T-helper 22 cell (primary cell): ENCODE measurements at places on chromosomes 4 and X.

- no peak for DNase-seq
Measured at GRCh38 chrX:120559804-120560203, 958 bp downstream of the CUL4B start.

- no peak for DNase-seq
Measured at GRCh38 chr4:144185086-144185485, 44.6 kb upstream of the GYPA start.

DNA sequence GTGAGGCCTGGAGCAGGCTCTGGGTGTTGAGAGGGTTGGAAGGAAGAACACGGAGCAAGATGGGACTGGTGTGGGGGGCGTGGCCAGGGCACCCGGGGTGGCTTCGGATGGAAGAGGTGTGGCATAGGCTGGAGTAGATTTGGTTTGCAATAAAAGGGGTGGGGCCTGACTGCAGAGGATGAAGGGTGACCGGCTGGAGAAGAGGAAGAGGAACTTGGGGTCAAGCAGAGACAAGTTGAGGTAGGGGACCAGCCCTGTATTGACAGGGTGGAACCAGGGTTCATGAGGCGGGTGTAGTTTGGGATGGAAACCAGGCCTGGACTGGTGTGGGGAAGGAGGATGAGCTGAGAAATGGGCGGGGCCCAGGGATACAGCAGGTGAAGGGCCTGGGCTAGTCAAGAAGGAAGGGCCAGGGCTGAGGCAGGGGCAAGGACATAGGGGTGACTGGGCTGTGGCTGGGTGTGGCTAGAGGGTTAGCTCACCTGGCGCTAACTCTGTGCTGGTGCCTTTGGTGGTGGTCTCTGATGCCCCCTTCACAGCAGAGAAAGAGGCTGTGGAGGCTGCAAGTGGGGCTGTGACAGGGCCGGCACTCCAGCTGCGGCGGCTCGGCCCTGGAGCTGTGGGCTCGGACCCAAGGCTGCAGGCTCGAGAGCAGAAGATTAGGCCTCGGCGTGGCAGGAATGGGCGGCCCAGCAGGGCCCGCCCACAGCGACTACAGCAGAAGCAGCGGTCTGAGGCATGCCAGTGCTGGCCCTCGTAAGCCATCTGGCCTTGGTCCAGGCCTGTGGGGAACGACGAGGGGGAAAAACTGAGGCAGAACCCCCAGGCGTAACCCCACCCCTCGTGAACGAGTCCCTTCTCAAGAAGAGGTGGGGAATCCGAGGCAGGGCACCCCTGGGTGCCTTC is 5.0 kb downstream of the PLP2 start:
- no peak for DNase-seq

DNA sequence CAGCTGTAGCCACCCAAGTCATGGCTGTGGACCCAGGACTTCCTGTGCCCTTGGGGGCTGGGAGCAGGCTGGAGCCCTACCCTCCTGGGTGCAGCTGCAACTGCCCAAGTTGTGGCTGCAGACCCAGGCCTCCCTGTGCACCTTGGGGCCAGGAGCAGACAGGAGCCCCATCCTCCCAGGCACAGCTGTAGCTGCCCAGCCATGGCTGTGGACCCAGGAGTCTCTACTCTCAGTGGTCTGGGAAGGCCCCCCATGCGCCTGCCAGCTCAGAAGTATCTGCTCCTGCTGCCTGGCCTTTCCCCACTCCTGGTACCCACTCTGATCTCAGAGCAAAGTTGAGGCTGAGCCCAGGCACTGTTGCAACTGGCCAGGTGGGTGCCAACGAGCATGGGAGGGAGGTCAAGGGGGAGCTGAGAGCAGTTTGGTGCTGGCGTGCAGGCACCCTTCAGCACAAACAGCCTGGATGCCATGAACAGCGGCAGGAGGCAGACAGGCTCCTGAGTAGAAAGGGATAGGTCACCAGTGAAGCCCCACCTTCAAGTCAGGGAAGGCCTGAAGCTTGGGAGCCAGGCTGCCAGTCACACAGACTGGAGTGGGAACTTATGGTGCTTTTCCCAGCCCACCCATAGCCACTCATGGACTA is 21.5 kb downstream of the PRRG1 start:
- no peak for DNase-seq

GRCh38 chrX:131441033-131441432 is 102.8 kb upstream of the OR13H1 start:
- DNase-seq: no peak

GRCh38 chr4:53889326-53890055 is 174.9 kb downstream of the CHIC2 start:
- no peak for DNase-seq

DNA sequence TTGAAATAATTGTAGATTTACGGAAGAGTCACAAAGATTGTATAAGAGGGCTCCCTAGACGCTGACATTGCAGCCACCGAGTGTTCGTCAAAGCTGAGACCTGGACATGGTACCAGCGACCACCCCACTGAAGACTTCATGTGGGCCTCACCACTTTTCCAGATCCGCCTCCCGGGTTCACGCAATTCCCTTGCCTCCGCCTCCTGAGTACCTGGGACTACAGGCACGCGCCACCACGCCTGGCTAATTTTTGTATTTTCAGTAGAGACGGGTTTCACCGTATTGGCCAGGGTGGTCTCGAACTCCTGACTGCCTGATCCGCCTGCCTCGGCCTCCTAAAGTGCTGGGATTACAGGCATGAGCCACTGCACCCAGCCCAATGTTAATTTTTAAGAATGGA is 29.7 kb downstream of the CPLX1 start:
- DNase-seq: no peak

DNA sequence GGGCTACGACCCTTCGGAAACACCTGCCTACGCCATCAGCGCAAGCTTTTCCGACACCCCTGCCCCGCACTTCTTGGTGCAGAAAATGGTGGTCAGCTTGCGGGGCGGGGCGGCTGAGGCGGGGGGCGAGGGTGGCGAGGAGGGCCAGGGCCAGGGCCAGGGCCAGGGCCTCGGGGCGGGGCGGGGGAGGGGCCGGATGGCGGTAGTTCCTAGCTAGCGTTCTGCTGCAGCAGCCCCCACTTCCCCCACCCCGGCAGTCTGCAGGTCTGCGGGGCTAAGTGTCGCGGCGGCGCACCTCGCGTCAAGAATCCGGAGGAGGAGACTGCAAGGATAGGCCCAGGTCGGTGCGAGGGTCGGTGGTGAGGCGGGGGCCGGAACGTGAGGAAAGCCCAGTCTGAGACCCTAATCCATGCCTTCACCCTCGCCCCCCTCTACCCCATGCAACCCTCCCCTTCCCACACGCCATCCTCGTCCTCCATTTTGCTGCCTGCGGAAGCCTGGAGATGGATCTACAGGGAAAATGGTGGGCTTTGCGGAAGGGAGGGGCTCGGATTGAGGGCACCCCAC is 600 bp downstream of the BEX4 start:
- DNase-seq: peak; percentile 10

DNA sequence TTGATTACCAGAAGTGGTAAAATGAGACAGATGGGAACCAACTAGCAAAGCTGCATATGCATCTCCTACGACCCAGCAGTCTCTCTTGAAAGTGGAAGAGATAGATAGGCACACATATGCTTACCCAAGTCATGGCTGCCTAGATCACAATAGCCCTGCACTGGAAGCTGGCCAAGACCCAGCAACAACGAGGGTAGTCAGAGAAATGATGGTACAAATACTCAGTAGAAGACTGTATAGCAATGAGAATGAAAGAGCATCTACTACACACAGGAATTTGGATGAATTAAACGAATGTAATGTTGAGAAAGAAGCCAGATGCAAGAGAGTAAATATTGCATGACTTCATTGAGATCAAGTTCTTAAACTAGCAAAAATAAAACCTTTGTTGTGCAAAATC is 100.3 kb upstream of the FAT1 start:
- no peak for DNase-seq

DNA sequence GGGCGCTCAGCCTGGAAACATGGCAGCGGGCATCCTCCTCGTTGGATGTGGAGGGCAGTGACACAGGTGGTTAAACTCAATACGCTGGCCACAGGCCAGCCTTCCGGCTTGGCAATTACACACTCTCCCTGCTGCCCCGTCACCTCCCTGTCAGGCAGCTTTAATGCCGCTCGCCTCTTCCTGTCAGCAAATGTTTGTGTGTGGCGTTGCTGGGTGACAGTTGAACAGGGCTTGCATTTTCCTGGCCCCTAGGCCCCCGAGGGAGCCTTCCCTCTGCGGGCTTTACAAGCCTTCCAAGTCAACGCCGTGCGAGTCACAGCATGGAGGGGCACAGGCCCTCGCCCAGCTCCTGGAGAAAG is 620.0 kb downstream of the BCOR start:
- no peak for DNase-seq

GRCh38 chr4:88457307-88458103 is 586 bp downstream of the HERC5 start:
- DNase-seq: no peak

- no peak for DNase-seq
Measured at GRCh38 chr4:112361181-112361791, 64.1 kb downstream of the ALPK1 start.

GRCh38 chrX:45954026-45954425 is 591.2 kb downstream of the ZNF674 start:
- DNase-seq: no peak

DNA sequence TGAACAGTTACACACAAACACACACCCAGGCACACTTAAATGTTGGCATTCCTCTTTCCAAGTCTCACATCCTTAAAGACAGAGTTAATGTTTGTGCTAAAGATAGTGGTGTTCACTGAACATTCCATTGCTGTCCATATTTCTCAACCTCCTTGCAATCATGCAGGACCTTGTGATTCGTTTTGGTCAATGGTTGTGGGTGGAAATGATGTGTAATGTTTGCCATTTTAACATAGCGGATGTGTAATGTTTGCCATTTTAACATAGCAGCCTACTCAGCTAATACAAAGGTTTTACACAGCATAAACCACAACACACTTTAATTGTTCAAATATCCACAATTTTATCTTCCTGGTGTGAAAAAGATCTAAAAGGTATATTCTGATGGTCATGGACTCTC is 93.9 kb downstream of the CEP44 start:
- no peak for DNase-seq

DNA sequence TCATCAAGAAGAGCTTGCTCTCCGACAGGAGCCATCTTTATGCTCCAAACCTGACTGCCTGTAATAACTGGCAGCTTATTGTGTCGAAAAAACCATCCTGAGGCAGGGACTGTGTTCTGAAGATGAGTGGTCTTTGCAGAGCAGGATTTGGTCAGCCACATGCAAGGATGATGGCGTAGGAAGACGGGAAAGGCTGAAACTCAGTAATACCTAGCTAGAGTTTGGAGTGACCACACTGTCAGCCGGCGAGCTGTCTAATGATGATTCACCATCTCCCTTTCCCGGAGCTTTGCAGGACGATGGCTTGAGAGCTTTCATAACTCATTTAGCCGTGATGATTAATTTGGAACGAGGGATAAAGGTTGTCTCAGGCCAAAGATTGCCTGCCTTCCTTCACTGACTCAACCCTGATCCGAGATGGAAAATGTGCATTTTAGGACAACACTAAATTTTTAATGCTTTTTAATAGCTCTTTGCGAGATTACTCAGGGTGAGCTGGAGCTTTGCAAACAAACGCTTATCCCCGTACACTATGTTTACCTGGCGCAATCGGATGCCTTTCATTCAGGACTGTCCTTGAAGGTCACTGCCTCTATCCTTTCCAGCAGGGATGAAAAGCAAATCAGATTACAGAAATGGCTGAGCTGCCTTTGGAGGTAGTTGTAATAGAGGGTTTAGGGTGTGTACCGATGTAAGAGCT is 288.5 kb downstream of the ASMT start:
- DNase-seq: no peak

DNA sequence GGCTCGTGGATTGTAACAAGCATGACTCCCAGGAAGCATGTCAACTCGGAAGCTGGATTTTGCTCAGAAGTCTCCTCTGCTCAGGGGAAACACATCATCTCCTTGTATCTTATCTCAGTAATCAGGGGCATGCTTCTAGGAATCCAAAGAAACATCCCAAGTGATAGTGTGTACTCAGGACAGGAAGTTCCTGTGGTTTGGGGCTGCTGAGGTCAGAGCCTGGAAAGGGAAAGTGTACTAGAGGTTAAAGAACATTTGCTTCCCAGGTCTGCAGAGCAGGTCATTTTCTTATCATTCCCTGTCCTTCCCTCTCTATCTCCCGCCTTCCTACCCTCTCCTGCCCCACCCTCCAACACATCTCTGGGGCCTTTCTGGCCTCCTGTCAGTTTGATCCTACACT is 38.8 kb downstream of the SLC34A2 start:
- DNase-seq: no peak

GRCh38 chrX:1477801-1478458 is 25.2 kb upstream of the ASMTL start:
- no peak for DNase-seq

GRCh38 chrX:117840645-117841044 is 276.0 kb downstream of the KLHL13 start:
- DNase-seq: no peak

GRCh38 chrX:48278958-48279357 is 23.8 kb downstream of the SSX1 start:
- DNase-seq: no peak

DNA sequence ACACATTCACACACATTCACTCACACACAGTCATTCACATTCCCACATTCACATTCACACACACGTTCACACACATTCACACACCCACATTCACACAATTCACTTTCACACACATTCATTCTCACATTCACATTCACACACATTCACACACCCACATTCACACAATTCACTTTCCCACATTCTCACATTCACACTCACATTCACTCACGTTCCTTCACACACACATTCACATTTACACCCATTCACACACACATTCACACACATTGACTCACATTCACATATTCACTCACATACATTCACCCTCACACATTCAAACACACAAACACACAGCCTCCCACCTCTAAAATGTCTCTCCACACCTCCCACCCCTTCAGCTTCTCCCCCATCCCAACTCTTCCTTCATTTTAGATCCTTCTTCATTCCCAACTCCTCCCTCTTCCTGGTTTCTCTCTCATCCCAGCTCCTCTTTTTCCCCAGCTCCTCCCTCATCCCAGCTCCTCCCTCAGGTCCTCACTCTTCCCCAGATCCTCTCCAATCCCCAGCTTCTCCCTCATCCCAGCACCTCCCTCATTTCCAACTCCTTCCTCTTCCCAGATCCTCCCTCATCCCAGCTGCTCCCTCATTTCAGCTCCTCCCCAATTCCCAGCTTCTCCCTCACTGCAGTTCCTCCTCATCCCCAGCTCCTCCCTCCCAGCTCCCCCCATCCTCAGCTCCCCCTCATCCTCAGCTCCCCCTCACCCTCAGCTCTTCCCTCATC is 111.0 kb downstream of the FAM53A start:
- no peak for DNase-seq

DNA sequence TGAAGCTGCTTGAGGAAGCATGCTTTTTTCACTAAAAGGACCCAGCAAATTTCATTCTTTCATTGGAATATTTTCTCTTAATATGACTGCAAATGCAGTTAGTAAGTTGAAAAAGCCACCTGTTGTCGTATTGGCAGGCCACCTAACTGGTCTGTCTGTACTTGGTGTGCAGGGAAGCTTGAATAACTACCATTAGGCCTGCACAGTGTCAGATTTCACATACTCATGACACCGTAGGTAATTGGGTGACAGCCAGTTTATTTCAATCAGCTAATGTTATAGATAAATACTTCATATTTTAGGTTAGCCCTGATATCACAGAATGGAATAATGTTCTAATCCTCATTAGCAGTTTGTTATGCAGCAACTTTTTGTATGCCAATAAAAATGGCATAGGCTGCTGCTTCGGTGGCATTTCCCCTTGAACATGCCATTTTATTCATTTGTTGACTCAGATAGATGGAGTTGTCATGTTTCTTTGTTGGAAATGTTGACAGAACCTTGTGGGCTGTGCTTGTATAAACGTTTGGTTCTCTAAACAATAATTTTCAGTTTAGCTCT is 173.7 kb downstream of the RPA4 start:
- no peak for DNase-seq

- DNase-seq: no peak
Measured at GRCh38 chrX:122572461-122572860, 611.6 kb upstream of the GRIA3 start.
